ENCODE measurements at places on chromosomes 6 and 20. TPM values are rescaled to one million over a fixed set of nuclear protein-coding genes. Genes with fewer than 3 reads are reported as not detected.

- DNase-seq: no peak
Observed at GRCh38 chr6:41055149-41055548, 2.1 kb downstream of the APOBEC2 start.

The SPATS1 gene
- not detected for total RNA-seq

GRCh38 chr6:28251661-28252008 is 434 bp downstream of the ZKSCAN4 start:
- DNase-seq: no peak

- peak; percentile 1 for DNase-seq
Observed at GRCh38 chr6:21847711-21848480, 254.3 kb downstream of the SOX4 start.

- peak; percentile 27 for DNase-seq
Observed at GRCh38 chr6:43096451-43097097, 20.5 kb downstream of the PTK7 start.

DNA sequence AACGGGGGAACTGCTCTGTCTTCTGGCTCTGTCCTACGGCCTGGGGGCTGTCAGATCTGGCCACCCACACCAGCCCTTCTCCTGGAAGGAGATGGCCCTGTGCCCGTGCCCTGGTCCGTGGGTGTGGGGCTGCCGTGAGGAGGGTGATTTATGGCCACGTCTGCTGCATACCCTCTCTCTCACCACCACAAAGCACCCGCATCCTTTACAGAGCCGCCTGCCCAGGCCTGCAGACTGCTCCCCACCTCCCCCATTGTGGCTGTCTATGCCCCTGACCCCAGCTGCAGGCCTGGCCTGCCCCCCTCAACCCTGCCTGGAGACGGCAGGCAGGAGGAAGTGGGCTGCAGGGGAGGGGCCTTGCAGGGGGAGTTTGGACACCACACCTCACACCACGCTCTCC is 72.7 kb upstream of the GATA5 start:
- DNase-seq: no peak

The GCNT2 gene
- total RNA-seq: 6.4 TPM

DNA sequence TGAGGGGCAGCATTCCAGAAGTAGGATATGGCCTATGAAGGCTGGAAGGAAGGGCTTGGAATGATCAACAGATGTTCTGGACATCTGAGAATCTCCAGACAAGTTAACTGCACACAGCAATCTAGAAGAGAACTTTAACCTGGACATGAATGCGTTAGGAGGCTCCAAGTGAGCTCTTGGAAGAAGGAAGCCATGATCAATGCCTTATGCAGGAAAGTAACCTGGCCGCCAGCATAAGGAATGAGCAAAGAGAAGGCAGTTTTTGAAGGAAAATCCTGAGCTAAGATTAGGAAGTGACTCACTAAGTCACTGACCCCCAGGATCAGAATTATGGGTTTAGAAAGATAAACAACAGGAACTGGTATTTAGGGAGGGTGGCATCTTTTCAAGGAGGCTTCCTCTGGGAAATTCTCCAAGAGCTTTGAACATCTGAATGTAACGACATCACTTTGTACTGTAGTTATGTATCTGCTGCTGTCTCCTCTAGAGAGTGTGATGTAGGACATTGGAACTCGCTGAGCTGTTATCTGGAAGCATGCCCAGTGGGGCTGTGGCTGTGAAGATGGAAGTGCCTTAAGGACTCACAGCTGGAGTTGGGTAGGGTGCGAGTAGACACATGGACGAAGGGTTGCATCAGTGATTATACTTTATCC is 236.8 kb downstream of the PACRG start:
- DNase-seq: peak; percentile 98

The TCP11 gene
- total RNA-seq: not detected

- no peak for DNase-seq
Observed at GRCh38 chr6:13563009-13563408, 11.4 kb upstream of the SIRT5 start.

The SPTLC3 gene
- 28.7 TPM for total RNA-seq

GRCh38 chr20:58693226-58694006 is 816 bp downstream of the NPEPL1 start:
- DNase-seq: peak; percentile 29

The RIMS4 gene
- total RNA-seq: 2.9 TPM

The SYNDIG1 gene
- 0.33 TPM for total RNA-seq

DNA sequence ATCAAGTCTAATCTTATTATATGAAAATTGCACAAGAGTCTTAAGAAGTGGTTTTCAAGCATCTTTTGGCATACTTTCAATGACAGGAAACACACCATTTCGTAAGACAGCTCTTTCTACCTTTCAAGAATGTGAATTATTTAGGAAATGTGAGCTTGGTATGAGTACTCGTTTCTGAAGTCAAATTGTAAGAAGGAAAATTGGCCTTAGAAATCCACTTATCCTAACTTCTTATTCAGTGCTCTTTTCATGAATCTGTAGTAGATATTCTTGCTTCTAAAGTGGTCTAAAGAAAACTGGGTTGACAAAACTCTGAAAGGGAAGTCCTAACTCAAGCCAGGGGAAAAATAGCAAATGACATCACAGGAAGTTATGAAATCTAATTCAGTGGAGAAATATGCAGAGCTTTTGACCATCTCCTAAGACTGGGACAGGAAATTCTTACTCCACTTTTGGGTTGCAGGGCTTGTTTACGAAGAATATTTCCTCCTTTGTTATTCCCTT is 38.5 kb upstream of the OGFRL1 start:
- no peak for DNase-seq

DNA sequence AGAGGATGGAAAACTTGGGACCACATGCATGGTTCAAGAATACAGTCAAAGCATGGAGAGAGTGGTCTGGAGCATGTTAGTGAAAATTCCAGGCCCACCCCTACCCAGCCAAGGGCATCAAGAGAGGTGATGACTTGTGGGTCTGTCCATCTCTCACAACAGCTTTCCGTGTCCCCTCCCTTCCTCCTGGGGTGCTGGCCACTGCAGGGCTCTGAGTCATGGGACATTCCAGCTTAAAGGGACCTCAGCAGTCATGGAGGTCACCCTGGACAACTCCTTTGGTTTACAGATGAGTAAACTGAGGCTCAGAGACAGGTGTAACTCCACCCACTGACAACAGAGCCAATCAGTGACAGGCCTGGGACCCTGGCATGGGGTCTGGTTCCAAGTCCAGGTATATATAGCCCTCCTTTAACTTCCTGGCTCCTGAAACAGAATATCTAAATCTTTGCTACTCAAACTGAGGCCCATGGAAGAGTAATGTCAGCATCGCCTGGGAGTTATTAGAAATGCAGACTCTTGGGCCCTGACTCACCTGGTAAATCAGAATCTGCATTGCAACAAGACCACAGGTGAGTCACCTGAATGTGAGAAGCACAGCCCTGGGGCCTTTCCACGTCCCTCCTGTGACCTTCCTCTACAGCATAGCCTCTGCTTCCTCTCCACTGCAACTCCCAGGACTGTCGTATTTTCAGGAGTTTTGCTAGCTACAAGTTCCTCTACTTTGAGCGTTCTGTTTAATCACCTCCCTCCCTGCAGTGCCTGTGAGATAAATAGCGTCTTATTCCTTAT is 170.2 kb downstream of the ZDHHC14 start:
- DNase-seq: no peak

- no peak for DNase-seq
Observed at GRCh38 chr20:48586730-48587129, 241.1 kb downstream of the PREX1 start.

The SCUBE3 gene
- 2.5 TPM for total RNA-seq

DNA sequence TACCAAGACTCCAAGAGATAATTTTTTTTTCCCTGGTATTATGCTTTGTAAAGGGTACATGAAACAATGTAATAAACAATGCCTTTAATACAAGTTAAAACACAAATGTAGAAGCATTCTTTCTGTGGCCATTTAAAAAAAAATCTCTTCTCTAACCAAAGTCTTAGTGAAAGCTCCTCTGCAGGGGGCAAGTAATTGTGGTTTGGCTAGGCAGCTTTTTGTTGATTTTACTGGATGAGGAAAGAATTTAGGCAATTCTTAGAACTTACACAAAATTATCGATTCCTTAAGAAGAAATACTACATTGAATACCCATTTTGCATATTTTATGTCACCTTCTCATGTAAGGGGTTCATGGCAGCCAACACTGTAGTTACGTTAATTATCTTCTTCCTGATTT is 12.4 kb downstream of the TFB1M start:
- peak; percentile 17 for DNase-seq

DNA sequence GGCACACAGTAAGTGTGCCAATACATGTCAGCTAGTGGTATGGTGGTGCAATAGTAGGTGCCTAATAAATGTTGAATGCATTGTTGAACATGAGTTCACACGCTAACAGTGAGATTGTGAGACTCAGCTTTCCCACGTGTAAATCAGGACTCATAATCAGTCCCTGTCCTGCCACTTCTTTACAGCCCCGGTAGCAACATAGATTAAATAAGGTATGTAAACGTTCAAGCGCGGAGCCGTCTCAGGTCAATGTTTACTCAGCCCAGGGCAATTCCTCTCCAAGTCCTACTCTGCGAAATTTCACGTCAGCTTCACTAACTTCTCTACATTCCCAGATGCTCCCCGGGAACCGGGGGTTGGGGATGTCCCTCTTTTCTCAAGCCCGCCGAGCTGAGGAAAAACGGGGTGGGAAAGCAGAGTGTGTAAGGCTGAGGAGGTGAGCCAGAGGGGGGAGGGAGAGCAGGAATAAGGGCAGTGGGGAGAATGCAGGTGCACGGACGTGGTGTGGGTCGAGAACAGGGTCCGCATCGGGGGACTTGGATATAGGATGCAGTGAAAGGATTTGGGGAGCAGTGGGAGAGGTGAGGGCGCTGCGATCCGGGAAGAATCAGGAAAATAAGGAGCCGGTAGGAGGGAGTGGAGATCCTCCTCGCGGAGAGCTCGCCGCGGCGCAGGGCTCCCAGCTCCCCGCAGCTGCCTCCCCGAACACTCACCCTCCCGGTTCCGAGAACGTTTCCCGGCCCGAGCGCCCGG is 544 bp upstream of the TP53INP2 start:
- no peak for DNase-seq

- peak; percentile 87 for DNase-seq
Observed at GRCh38 chr20:7967199-7967844, 27.1 kb upstream of the HAO1 start.

- DNase-seq: no peak
Observed at GRCh38 chr6:111780393-111780792, 92.9 kb downstream of the FYN start.

- DNase-seq: no peak
Observed at GRCh38 chr20:235891-236290, 8.8 kb downstream of the DEFB129 start.

DNA sequence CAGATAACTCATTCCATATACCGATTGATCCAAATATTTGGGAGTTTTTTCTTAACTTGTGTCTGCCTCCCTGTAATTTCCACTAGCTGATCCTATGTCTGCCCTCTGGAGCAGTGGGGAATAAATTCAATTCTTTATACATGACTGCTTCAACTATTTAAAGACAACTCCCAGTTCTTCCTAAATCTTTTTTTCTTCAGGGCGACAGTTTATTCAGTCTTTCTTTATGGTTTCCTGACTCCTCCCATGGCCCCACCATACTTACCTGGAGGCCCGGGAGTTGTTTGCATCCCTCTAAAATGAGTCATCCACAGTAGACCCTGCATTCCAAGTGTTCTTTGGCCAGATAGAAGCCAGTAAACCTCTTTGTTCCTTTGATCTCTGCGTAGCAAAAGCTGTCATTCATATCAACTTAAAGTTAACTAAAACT is 73.6 kb downstream of the LCA5 start:
- DNase-seq: no peak

GRCh38 chr20:51265361-51265760 is 242.5 kb upstream of the KCNG1 start:
- peak; percentile 35 for DNase-seq

The TEAD3 gene
- 9.2 TPM for total RNA-seq

The SNAP25 gene
- total RNA-seq: not detected

The FAM184A gene
- total RNA-seq: 0.13 TPM

The CGA gene
- not detected for total RNA-seq

The CD40 gene
- not detected for total RNA-seq

DNA sequence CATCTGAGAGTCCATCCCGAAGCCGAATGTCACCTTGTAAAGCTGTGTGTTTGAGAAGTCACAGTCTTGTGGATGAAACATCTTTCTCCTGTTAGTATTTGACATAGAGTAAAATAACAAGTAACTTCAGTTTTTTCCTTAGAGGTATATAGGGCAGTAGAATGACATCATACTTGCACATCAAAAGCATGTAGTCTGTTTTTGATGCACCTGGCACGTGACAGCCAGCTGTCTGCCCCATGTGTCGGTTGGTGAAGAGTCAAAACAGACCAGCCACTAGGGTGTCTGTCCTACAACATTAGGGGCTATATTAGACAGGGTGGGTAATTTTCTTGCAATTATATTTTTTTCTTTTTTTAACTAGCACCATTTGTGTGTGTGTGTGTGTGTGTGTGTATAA is 70.2 kb downstream of the SNX9 start:
- DNase-seq: no peak

DNA sequence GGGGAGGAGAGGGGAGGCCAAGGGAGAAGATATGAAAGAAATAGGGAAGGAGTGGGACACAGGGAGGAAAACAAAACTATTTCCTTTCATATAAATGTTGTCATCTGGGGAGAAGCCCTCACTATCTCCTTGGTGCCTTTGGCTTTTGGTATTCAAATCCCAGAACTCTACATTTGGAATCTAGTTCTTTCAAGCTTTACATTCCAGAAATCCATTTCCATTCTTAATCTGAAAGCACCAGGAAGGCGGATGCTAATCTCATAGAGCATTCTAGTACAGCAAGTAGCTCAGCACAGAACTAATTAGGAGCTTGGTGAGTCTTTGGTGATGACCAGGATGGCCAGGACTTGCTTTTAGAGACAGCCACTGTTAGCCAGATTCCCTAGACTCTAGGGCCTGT is 177.9 kb downstream of the KIF16B start:
- no peak for DNase-seq

DNA sequence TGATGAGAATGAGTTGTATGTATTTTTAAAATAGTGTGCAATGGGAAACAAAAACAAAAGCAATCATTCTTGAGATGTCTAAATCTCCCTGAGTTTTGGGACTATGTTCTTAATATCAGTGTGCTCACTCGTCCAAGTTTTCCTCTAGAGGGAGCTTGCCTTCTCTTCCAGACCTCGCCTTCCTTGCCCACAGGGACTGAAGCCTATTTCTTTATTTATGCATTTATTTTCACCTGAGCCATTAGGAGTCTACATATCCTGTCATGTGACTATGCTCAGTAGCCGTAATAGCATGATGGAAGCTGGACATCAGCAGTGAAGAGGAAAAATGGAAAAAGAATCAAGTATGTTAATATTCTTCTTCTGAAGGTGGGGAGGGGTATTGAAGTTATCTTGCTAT is 131.2 kb downstream of the SH3BGRL2 start:
- DNase-seq: no peak

The RSPH4A gene
- not detected for total RNA-seq

- peak; percentile 85 for DNase-seq
Observed at GRCh38 chr6:157021993-157022740, 245.0 kb downstream of the ARID1B start.

- peak; percentile 91 for DNase-seq
Observed at GRCh38 chr20:4820806-4821518, 99.3 kb downstream of the PRND start.

DNA sequence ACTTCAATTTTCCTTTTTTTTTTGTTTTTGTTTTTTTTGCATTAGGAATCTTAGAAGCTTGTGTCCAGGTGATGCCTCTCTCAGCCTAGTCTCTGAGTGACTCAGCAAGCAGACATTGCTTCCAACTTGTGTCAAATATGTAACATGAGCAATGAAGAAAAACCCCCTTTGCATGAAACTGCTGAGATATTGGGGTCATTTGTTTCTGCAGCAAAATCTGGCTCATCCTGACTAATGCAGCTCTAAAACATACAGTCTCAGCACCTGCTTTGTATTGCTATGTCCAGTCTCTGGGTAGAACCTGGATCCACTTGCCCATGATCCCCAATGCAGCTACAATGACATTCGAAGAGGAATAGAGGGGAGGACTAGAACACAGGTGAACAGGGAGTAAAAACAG is 55.7 kb upstream of the LRFN2 start:
- DNase-seq: no peak

The ZBTB46 gene
- total RNA-seq: 15.9 TPM

Measured in MG63 (cell line).